ENCODE measurements at places on chromosomes 1 and 21. TPM values are rescaled to one million over a fixed set of nuclear protein-coding genes. Genes with fewer than 3 reads are reported as not detected.

GRCh38 chr1:44801491-44802305 is 1.5 kb downstream of the PLK3 start:
- DNase-seq = no peak

DNA sequence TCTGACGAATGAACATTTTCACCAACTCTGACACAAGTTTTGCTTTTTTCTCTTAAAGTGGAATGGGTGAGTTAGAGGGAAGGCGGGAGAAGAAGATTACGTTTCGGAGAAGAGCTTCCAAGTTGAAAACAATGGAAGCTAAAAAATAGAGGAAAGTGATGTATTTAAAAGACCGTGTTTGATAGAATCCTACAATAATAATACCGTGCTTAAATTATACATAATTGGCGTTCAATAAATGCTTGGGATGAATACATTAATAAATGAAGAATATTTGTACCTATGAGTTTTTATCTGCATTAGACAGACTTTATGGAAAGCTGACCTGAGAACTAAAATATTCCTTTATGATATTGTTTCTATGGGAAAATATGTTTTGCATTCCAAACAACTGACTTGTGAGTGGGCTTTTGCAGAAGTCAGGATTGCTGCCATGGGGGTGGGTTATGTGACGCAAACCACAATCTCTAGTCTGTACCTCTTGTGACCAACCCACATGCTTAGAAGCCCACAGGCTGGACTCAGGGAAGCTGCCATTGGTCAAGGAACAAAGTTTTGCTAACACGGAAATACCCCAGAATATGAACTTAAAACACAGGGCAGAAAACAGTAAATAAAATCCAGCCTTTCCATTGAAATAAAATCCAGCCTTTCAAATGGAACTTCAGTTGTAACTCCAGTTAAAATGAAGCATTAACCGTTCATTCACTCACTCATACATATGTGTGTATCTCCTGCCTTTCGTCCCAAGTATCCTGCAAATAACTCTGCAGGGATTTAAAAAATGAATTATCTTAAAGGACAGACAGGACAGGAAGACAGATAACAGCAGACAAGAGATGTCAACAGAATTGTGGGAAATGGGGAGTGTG is 21.3 kb upstream of the ATF3 start:
- DNase-seq = no peak

DNA sequence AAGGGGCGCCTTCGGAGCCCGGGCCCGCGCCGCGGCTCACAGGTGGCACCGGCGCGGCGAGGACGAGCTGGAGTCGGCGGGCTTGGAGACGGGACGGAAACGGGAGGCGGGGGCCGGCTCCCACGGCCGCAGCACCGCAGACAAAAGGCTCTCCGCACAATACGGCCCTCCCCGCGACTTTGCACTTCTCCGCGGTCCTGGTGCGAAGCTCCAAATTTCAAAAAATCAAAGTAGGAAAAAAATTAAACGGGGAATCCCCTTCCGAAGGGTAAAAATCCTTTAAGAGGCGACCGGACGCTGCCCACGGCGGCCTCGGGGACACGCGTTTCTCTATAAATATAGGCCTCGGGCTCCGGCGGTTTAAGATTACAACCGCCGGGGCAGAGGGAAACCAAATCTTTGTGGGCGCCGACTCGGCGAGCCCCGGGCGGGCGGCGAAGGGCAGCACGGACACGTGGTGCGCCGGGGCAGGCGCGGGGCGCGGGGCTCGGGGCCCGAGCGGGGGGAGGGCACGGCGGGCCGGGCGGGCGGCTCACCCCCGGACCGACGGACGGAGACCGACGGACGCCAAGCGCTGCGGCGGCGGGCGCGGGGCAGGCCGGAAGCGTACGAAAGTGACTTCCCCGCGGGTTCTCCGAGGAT is 453 bp downstream of the PABPC4 start:
- peak; percentile 18 for DNase-seq

DNA sequence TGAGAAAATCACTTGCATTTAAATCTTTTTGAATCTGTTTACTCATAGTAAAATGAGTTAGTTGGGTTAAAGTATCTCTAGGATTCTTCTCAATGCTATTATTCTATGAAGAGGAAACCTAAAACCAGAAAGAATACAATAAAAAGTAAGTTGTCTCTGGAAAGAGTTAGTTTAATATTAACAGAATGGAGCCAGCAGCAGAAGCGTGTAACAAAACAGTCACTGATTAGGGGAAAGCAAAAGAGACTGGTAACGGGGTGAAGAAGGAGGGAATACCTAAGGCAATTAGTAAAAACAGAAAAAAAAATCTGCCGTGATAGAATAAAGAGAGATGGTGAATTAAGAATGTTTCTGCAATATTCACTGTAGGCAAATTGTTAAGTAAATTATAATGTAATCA is 60.0 kb downstream of the NRDC start:
- DNase-seq = no peak

- no peak for DNase-seq
These were observed 40.7 kb downstream of the LPGAT1 start for GRCh38 chr1:211789641-211790464.

DNA sequence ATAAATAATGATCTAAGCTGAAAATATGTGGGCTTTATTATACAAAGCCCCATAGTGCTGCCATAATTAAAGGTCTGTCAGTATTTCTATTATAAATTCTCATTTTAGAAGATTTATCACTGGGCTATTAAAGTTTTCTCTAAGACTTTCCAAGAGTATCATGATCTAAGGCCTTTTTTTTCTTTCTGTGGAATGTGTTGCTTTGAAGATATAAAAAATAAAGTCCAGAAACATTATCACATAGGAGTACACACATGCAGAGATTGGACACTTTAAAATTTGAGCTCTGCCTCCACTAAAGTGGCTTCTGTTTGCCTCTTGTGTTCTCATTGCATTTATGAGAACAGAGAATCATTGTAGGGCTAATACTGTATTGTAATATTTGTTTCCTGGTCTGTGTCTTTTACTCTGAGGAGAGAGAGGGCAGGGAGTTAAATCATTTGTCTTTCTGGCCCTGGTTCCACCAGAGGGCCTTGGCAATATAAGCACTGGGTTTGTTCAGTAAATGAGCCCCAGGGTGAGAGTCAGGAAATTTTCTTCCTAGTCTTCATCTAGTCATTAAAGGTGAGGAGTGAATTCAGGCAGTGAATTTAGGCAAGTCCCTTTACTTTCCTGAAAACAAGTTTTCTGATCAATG is 70.2 kb downstream of the NFIA start:
- no peak for DNase-seq

Gene LCE7A
- not detected for total RNA-seq

Gene RAB3B
- total RNA-seq = 12.4 TPM

Gene TCHH
- not detected for total RNA-seq
